ENCODE measurements at places on chromosomes 7 and 10.

- ATAC-seq: no peak
Measured at GRCh38 chr10:70067586-70067985, 14.9 kb downstream of the MACROH2A2 start.

GRCh38 chr7:139854803-139855497, 25.9 kb downstream of the TBXAS1 start:
- no peak for ATAC-seq

- no peak for ATAC-seq
Measured at GRCh38 chr7:102273749-102274712, 12.6 kb upstream of the SH2B2 start.

DNA sequence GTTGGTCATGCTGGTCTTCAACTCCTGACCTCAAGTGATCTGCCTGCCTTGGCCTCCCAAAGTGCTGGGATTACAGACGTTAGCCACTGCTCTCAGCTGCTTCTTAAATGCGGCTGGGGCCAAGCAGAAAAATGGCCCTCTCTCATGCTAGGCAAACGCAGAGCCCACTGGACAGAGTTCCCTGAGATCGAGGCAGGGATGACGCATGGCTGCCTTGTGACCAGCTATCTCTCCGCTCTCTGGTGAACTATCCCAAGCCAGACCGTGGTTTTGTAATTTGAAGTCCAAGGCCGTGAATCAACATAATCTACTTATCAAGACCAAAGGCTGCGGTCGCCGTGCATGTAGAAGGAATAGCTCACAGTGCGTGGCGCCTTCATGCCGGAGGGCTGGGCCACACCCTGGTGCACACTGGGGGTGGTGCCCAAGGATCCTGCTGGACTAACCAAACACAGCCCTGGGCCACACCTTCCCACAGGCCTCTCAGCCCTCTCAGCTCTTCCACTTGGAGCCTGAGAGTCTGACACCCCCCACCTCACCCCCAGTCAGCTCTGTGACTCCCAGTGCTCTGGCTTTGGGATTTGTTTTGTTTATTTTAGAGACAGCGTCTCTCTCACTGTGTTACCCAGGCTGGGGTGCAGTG, 88.1 kb upstream of the CUX1 start:
- no peak for ATAC-seq

GRCh38 chr10:56028298-56029132, 332.5 kb downstream of the ZWINT start:
- no peak for ATAC-seq

DNA sequence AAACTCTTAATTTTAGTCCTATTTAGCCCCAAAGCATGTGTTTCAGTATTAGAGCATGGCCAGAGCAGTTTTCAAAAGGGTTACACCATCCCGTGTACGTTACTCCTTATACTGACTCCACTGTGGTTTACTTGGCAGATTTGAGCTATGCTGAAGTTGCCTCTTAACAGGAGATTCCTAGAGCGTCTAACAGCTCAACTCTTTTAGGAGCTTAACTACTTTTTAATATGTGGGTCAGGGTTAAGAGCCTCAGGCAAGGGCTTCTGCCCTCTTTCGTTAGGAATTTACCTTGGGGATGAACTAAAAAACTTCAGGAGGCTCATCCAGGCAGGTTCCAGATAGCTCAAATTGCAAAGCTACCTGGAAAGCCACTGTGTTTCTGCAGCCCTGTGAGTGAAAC, 674.8 kb upstream of the C7orf33 start:
- ATAC-seq: no peak

DNA sequence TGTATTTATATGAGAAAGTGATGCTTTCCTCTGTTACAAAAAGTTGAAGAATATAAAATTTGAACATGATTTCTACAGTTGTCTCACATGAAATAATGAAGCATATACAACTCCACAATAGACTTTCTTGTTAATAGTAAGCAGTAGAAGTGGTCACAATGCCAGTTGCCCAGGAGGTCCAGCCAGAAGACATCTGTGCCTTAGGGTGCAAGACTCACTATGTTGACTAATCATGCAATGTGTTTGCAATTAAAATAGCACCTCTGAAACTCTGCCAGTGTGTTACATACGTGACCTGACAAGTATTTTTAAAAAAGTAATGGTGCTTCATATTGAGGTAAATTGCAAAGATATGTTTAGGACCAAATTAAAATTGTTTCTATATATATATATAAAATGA, 547.2 kb downstream of the ETV1 start:
- no peak for ATAC-seq

- ATAC-seq: no peak
Measured at GRCh38 chr10:66622050-66622449, 303.8 kb upstream of the LRRTM3 start.

DNA sequence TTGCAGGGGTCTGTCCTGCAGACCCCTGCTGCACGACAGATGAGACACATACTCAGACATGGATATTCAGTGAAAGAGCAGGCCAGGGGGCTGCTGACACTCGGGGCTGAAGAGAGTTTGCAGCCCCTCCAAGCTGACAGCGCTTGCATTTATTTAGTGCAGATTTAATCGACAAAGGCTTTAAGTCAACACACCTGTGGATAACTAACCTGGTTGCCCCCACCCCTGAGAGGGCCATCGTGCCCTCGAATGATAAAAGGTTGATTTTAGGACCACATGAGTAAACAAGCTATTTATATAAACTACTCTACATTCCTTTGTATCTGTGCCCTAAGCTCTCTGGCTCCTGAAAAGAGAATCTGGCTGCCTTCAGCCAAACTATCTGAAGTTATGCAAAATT, 708.2 kb upstream of the LRRN3 start:
- ATAC-seq: no peak

GRCh38 chr7:43674559-43675436, 54.5 kb downstream of the COA1 start:
- ATAC-seq: no peak

Measured in stimulated activated memory B cell treated with anti-CD40 and anti-IgM and Interleukin-4, amounts not matched to agents 10 μg/mL and 1 μg/mL and 100 μg/mL, for 72 hours (primary cell).